Sciatic nerve (tissue), 2 donors: ENCODE measurements at places on chromosomes 1 and 21.

GRCh38 chr21:43317959-43318358 lies 109.0 kb downstream of the SIK1 start:
- DNase-seq = no peak

DNA sequence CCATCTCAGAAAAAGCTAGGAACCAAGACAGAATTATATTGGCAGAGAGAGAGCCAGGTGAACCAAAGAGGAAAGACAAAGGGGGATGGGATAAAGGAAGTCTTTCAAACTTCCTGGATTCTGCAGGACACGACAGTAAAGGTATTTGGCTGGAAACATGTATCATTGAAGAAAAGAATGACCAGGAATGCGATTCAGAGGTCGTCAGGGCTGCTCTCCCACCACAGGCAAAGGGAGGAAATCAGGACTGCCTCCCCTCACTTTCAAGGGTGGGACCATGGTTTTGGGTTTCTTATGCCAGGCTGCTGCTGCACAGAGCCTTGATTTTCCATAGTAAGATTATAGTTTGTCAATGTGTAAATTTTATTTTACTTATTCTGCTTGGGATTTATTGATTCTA lies 848.8 kb downstream of the BRINP3 start:
- DNase-seq = no peak

DNA sequence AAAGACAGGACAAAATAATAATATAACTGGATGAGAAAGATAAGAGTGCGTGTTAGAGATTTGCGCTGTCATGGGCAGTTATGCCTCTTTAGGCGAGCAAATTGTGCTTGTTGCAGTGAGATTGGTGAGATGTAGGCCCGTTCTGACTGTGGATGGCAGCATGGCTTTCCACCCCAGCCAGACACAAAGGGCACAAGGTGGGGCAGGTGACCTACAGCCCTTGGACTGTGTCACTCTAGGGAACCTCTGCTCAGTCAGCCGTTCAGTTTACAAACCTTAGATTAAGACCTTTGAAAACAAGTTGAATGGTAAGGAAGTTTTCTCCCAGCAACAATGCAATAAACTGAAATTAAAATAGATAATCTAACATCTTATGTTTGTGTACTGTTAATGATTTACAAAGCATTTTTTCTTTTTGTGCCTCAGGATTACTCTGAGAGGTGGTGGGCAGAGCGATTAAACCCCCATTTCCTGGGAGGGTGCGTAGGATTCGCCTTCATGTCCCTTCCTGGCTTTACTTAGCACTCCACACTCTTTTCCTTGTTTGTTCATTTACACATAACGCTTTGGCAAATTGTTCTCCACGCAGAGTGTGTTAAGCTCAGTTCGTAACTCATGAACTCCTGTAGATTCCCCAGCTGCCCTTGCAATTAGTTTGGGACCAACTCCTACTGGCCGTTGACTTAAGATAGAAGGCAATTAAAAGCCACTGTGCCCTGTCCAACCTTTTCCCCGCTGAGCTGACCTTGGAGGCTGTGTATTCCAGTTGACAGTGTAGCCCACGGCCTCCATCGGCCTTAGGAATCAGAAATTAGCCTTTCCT lies 58.1 kb upstream of the IGSF5 start:
- no peak for DNase-seq

DNA sequence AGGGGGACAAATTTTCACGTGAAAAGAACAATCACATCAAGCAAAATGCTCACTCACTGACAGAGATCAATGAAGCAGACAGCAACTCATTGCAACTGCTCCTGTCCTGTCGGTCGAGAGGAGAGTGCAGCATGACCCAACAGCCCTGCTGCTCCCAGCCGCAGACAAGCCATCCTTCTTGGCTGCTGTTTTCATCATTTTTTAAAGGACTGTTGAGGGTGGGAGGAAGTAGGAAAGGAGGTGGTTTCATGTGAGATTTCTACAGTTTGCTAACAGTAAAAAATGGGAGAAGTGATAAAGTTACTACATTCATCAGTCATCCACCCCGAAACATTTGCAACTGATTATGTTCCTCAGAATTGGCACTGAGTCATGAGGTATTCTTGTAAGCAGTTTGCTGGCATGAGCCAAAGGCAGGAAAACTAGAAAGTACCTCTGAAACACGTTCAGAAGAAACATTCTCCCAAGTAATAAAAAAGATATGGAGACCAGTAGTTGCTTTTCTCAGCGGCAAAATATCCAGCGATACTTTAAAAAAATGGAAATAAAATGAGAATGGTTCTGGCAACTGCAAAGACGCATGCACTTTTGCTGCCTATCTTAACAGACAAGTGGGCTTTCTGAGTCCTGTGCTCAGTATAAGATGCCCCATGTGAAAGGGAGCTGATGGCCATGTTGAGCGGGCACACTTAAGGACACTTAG lies 72.0 kb upstream of the CLDN14 start:
- DNase-seq = no peak
